ENCODE measurements at places on chromosomes 5 and 9.

DNA sequence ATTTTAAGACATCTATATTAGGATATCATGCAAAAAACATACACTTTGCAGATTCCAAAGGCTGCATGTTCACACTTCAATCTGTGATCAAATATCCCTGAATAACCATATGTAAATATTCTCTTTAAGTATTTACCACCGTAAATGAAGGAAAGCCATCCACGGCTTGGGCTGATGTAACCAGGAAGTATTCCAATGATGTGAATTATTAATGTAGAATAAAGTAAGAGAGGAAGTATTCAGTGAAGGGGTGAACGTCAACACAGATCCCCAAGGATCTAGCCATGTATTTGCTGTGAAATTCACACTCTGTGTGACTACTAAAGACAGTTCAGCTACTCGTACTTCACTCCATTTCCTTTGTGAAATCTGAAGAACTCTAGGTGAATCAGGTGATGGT, 75.2 kb downstream of the CDH6 start:
- no peak for DNase-seq

DNA sequence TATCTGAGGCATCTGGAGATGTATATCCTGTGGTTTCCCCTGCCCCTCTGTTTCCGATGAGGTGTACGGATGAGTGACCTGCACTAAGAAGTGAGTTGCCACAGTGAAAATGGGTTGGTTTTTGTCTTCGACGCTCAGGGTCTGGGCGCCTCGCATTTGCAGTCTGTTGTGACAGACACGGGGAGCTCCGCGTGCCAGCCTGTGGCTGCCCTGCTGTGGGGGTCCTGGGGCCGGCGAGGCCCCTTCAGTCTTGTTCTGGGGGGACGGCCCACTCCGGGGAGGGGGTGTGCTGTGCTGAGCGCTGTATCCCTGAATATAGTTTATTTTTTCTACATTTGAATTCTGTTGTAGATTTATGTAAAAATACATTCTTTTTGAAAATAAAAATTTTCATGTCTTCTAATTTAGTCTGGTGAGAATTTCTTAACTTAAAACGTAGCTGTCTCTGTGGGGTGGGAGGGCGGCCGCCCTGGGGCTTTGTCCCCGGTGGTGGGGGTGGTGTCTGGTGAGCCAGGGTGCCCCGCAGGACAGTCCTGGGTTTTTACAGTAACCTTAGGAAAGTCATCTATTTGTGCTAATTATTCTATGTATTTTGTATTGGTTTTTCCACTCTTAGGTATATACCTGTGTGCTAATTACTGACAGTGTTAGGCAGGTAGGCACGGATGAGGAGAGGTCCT, 4.7 kb downstream of the RNU6ATAC start:
- DNase-seq, result no peak

DNA sequence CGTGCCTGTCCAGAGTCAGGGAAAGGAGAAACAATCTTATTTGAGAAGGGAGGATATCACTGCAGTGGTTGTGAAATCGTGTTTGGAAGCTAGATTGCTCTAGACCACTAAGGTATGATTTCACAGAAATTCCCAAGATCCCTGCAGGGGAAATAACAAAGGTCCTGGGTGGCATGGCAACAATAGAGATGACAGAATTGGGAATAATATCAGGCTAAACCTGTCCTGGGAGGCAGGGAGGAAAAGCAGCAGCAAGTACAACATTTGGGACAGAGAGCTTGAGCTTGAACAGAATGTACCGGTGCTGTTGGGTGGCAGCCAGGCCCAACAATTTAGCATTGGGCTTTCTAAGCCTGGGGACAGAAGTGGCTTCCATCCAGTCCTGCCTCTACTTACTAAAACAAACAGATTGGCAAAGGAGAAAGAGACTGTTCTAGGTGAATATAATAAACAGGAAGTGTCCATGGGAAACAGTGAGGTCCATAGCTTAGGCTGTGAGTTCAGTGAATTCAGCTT, 17.0 kb upstream of the ARHGAP26 start:
- no peak for DNase-seq

DNA sequence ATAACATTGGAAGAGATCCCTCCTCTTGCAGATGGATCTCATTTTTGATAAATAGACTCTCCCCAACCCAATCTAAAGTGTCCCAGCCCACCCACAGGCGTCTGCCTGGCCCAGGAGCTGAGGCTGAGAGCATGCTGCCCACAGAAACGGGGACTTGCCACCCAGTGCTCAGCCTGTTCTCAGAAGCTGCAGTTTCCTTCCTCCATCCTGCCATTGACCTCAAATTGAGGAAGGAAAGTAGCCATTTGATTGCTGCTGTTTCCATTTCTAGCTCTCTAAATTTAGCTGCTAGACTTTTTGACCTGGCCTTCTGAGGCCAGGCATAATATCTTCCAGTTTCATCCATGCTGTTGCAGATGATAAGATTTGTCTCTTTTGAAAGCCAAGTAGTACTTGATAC, 31.1 kb upstream of the FRMD3 start:
- no peak for DNase-seq

DNA sequence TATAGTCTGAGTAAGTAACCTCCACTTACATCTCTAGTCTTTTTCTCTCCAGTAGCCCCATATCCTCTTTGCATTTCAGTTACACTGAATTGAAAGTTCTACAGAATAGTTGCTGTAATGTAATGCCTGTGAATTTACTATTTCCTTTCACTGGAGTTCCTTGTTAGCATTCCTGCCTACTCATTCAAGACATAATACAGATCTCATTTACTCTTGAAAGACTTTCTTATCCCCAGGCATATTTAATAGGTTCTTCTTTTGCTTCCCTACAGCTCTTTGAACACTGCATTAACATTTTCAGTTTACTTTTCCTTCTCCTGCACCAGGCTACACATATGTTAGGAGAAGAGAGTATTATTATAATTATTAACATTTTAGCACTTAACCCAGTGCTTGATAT, 87.6 kb upstream of the OR13F1 start:
- no peak for DNase-seq

- DNase-seq, result no peak
These were observed 53.5 kb upstream of the TAF11L2 start for GRCh38 chr5:17444496-17444895.

DNA sequence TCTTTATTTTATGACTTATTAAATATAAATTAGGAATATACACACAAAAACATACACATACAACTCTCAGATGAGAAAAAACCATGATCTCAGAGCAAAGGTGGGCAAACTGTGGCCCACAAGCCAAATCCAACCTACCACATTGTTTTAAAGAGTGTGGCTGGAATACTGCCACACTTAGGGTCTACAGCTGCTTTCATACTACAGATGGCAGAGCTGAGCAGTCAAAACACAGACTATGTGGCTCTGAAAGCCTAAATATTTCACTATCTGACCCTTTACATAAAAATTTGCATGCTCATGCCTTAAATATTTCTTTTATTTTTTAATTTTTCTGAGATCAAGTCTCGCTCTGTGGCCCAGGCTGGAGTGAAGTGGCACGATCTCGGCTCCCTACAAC, 28.3 kb downstream of the LEAP2 start:
- no peak for DNase-seq

GRCh38 chr5:81994679-81995078, 22.9 kb downstream of the ATG10 start:
- no peak for DNase-seq

DNA sequence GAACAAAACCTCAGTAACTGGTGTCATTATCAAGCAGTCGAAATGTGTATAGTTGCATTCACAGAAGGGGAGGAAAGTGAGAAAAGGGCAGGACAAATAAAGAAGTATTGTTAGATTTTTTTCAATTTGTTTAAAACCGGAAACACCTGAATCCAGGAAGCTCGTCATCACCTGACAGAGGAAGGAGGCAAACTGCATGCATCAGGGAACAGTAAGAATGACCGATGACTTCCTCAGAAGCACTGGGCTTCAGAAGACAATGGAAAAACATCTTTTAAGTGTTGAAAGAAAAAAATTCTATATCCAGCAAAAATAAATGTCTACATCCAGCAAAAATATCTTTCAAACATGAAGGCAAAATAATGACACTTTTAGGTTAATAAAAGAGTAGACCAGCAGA, 29.5 kb downstream of the PLEKHG4B start:
- DNase-seq, result no peak

GRCh38 chr5:179319741-179320281, 25.4 kb downstream of the ADAMTS2 start:
- peak; percentile 40 for DNase-seq

DNA sequence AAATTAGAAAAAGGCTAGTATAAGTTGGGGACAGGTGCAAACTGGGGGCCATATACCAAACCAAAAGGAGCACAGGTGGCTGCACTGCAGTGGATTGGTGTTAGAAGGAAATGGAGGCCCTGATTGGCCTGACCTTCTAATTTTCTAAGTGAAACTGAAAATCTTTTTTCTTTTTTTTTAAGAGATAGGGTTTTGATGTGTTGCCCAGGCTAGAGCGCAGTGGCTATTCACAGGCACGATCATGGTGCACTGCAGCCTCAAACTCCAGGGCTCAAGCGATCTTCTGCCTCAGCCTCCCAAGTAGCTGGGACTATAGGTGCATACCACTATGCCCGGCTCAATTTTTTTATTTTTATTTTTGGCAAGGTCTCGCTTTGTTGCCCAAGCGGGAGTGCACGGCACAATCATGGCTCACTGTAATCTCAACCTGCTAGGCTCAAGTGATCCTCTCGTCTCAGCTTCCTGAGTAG, 9.8 kb upstream of the CCDC69 start:
- no peak for DNase-seq

GRCh38 chr5:79025054-79025472, 40.0 kb upstream of the ARSB start:
- DNase-seq, result peak; percentile 84

DNA sequence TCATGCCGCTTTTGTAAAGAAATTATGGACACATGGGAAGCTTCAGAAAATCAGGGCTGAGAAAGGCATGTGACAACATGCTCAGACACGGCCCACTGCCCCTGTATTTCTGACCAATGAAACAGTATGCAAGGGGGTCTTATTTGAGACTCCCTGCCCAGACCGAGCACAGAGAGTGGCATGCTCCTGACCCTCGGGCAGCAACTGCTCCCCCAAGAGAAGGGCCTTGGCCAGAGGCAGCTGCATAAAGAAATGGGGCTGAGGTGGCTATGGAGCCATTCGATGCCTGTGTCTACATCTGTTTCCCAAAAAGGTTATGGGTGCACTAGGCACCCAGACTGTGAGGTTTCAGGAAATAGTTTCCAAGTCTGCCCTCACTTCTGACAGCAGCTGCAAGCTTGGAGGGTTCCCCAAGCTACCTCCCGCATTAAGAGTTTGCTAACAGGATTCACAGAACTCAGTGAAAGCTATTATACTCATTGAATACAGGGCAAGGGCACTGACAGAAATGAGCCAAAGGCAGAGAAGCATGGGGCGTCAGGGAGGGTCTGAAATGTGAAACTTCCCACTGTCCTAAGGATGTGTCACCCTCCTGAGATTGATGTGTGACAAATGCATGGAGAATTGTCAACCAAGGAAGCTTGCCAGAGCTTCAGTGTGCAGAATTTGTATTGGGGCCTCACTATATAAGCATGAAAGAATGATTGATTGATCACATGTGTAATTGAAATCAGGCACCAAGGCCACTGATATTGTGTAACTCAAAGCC, 94.3 kb downstream of the DAP start:
- DNase-seq, result no peak

GRCh38 chr5:157150995-157151394, 8.3 kb upstream of the MED7 start:
- DNase-seq, result no peak

DNA sequence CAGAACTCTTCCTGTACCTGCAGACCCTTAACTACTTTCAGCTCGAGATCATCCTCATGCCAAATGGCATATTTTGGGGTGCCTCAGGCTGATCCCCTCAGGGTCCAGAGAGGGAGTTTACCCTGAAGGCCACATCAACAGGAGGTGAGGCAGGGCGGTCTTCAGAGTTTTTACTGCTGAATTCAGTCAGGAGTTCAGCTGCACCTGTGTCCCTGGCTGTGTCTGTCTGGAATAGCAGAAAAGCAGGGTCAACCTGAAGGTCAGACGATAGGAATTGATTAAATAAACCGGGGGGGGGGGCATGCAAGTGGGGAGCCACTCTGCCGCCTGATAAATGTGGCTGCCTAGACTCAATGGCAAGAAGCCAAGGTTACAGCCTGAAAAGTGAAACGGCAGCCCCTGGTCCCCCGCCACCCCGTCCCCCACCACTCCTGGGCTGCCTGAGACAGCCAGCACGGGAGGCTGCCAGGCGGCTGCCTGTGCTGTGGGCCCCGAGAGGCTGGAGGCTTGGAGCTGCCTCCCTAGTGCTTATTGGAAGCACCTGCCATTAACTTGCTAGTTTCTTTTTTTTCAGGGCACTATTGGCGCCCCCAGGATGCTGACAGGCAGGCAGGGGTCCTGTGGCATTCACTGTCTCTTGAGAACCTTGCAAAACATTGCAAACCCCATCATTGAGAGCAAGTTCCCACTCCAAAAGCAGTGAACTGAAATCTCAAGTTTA, 182.7 kb upstream of the PPP1R26 start:
- no peak for DNase-seq

DNA sequence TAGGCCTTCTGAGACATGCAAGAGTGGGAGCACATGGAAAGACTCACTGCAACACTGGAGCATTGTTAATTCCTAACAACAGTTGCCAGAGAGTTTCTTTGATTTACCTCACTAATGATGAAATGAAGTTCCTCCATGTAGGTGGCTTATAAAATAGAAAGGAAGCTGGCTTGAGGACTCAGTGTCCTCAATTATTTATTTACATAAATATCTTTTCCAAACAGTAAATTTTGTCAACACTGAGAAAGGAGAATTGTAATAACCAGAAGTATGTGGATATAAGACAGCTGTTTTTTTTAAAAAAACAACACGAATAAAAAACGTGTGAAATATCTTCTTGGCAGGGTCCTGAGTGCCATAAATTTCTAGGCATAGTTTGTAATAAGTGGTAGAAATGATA, 9.1 kb upstream of the SLC27A6 start:
- no peak for DNase-seq

- no peak for DNase-seq
These were observed 51.5 kb downstream of the MRPS30 start for GRCh38 chr5:44860267-44860666.

DNA sequence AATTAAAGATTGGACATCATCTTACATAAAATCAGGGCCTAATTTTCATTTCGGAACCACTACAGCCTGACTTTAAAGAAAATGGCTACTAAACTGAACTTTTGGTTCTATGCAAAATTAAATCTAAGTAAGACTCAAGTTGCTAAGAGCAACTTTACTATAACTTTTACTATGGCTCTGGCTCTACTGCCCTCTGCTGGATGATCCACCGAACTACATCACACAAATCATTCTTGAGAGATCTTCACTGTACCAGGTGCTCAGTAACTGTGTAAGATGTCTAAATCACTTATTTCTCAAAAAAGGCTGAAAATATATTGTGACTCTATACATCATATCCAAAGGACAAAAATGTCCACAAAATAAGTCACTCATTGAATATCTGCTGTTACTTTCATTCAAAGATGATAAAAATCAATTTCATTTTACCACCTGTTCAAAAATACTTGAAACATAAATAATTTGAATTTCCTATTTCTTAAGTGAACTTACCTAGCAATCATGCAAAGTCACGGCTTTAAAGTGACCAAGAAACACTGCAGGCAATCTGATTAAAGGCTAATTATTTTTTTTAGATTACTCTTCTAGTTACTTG, 13.5 kb downstream of the MOCS2 start:
- DNase-seq, result peak; percentile 64
